ENCODE measurements at places on chromosomes 2 and 18. TPM values are rescaled to one million over a fixed set of nuclear protein-coding genes. Genes with fewer than 3 reads are reported as not detected.

GRCh38 chr2:62014102-62014501 lies 108.6 kb downstream of the COMMD1 start:
- peak; percentile 29 for DNase-seq

- DNase-seq = no peak
These were observed 43.0 kb upstream of the GTF2A1L start for GRCh38 chr2:48574353-48575287.

GRCh38 chr2:100924520-100925451 lies 77.3 kb upstream of the RPL31 start:
- DNase-seq = peak; percentile 34

GRCh38 chr2:146992057-146992456 lies 852.8 kb upstream of the ACVR2A start:
- DNase-seq = no peak

DNA sequence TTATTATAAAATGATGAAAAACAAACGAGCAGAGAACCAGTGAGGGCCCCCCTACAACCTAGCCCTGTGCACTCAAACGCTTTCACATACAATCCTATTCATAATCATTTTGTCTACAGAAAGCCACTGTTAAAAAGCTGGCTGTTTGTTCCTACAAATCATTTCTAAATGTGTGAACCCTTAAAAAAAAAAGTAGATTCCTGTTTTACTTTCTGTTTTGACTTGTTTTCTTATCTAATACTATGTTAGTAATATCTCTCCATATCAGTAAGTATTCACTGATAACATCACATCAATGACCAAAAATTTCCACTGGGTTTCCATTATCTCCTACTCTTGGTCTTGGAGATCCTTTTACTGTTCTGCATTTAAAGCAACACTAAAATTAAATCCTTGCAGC lies 128.8 kb upstream of the TTC39C start:
- no peak for DNase-seq

DNA sequence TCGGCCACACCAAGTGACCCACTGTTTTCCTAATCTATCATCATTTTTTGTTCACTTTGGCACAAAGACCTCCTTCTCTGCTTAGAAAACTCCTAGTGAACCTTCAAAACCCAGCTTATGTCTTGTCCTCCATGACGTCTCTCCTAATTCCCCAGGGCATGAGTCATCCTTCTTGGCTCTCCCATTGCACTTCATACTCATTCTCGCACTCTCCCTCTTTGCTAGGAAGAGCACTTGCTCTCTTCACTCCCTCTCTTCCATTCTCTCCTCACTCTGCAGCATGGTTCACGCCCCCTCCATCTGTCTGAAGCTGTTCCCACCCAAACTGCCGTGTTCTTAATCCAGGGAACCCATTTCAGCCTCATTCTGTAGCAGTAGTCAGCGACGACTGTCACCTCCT lies 103.9 kb downstream of the MRO start:
- no peak for DNase-seq

DNA sequence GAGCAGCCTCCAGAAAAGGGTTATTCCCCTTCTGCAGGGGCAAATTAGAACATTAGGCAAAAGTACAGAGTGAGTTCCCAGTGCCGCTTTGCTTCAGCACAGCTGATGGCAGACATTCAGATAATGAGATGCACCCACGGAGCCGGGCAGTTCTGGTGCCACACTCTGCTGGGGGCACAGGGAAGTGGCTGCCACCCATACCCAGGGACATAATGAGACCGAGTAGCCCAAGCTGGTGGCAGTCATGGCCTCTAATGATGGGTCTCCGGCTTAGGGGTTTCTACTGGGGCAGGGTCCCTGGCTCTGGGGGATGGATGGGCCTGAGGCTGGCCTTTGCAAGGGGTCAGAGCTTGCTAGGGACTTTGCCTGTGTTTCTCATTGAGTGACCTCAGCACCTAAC lies 26.2 kb downstream of the GLI2 start:
- DNase-seq = no peak

- no peak for DNase-seq
These were observed 52.8 kb downstream of the MOGAT1 start for GRCh38 chr2:222724208-222724607.

DNA sequence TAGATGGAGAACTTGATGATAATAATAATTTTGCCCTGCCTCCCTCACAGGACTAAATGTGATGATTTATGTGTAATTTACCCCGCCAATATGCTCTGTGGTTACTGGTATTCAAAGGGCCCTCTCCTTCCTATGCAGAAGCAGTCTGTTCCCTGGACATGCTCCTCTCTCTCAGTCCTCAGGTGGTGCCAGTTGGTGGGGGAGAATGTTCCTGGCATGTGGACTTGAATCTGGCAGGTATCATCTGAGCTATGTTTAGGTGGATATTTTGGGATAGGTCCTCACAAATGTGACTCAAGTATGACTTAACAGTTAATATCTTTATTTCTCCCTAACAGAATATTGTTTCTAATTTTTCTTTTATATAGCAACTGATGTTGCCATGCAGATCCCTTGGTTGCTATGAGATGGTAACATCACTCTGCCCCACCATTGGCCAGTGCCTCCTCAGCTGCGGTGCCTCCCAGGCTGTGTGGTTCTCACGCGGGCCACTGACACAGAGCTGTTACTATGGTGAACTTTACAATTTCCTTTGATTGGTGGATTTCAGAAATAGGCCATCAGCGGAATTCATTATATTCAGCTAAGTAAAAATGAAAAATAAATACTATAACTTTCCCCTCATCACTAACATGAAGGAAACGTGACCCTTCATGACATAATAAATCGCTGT lies 106.7 kb upstream of the PELI1 start:
- DNase-seq = no peak

- no peak for DNase-seq
These were observed 3.7 kb upstream of the MFSD6 start for GRCh38 chr2:190404487-190404886.

GRCh38 chr2:9610781-9611548 lies 19.8 kb downstream of the YWHAQ start:
- no peak for DNase-seq

DNA sequence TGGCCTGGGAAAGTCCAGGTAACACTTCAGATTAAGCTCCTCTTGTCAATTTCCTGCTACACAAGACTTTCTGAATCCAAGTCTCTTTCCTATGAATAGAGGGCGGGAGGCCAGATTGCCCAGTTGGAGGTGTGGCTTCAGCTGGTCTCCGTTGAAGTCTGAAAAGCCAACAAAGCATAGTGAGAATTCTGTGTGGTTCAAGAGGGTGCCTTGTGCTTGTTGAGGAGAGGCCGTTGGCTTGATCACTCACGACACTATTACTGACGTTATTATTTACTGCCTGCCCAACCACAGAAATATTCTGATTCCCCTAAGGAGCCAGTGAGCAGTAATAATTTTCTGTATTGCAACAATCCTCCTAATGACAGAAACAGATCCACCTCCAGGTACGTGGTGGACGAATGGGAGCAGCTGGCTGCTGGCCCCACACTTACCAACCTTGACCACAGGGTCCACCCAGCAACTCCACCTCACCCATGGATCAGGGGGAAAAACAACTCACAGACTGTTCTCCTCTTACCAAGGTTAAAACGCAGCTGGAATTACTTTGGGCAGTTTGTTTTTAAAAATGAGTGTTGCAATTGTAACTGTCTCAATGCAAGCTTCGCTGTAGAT lies 21.9 kb downstream of the NRP2 start:
- no peak for DNase-seq

- no peak for DNase-seq
These were observed 74.7 kb downstream of the SMAD7 start for GRCh38 chr18:48875942-48876511.

GRCh38 chr2:43370705-43371104 lies 144.3 kb upstream of the ZFP36L2 start:
- DNase-seq = no peak

GRCh38 chr2:64625299-64626145 lies 28.2 kb downstream of the SERTAD2 start:
- no peak for DNase-seq

DNA sequence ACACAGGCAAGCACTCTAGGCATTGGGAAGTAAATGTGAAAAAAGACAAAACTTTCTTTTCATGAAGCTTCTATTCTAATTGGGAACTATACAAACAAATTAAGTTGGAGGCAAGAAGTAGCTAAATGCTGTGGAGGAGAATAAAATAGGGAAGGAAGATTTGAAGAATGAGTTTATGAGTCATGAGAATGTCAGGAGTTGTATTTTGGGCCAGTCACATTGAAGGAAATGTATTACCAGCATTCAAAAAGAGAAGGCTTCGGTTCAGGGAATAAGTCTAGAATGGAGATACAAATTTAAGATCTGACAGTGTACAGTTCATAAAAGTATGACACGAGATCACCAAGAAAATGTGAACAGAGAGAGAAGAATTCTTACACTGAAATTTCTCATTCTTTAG lies 666.5 kb downstream of the ADCYAP1 start:
- DNase-seq = no peak

DNA sequence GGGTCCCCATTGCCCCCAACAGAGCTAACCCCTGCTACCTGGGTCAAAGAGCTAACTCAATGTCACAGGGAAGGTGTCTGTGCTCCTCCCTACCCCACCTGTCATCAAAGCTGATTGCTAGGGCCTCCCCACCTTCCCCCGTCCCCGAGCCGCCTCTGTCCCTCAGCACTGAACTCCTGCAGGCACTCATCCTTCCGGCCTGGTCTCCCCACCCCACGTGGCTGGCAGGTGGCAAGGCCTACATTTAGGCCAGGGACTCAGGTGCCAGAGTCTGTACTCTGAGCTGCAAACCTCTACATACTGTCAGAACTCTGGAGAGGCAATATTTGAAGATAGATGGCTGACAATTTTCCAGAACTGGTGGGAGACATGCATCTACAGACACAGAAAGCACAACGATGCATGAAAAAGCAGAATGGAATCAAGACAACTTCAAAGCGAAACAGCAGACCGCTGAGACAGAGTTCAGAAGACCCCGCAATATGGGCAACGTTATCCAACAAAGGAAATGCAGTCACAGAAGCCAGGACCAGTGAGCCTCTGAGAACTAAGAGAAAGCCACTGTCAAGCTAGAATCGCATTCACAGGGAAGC lies 195.8 kb downstream of the HDAC4 start:
- DNase-seq = no peak

DNA sequence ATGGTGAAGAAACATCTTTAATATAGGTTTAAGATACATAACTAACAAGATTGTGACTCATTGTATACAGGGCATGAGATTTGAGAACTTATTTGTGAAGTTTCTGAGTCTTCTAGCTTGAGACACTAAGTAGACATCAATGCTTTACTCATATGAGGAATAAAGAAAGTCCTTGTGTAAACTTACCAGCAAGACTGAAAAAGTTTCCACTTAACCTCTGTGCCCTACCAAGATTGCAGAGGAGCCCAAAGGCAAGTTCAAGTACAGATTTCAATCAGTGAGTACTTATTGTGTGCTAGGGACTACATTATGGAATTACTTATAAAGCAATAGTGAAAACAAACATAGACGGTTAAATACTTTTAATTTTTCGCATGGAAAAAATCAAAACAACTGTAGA lies 1041.2 kb upstream of the CELF4 start:
- DNase-seq = no peak

DNA sequence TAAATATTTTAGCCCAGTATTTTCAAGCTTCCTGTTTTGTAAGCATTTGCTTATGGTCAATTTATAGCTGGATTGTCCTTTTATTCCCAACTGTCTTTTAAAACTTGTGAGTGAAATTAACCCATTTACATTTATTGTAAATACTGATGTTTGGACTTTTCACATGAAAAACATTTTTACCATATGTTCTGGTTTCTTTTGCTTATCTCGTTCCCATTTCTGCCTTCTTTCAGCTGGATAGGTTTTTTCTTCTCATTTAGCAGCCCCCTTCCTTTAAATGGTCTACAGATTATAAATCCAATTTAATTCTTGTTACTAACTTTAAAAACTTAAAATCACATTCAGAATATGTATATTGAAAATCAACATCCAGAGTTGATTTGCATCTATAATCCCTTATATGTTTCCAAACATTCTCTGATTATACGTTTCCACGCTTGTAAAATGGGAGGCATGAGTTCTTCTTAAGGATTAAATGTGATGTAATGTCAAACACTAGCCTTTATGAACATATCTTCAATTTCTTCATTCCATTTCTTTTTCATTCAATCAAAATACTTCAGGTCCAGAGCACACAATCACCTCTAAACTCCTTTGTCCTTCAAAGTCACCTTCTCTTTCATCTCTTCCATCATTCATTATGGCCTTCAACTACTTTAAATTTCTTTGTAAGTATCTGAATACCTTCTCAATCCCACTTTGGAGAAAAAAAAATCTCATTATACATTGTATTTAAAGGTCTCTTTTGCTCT lies 1.1 kb upstream of the KDM3A start:
- DNase-seq = no peak

GRCh38 chr2:181070119-181070835 lies 89.9 kb downstream of the UBE2E3 start:
- DNase-seq = no peak

GRCh38 chr18:2655178-2655953 lies at the start of gene SMCHD1:
SMCHD1 (plus strand) TSS chr18:2655726; CDS start chr18:2656076, 350 bp downstream.
- DNase-seq = no peak

PRKAG3 gene
- not detected for polyA plus RNA-seq

ANKRD36C gene
- 4.8 TPM for polyA plus RNA-seq

HOXD13 gene
- polyA plus RNA-seq = not detected

REG3G gene
- not detected for polyA plus RNA-seq

ATP8B1 gene
- 59.8 TPM for polyA plus RNA-seq

PSMD1 gene
- 211 TPM for polyA plus RNA-seq

AFF3 gene
- 17.9 TPM for polyA plus RNA-seq

Measured in AG04450 (cell line).